Muscle of arm (tissue), 14 donors: ENCODE measurements at places on chromosomes 13 and 19.
A peak's percentile ranks its signal among the peaks of the same experiment; 100 is the strongest.

GRCh38 chr19:5814123-5814851, 9.4 kb downstream of the NRTN start:
- DNase-seq, result no peak

DNA sequence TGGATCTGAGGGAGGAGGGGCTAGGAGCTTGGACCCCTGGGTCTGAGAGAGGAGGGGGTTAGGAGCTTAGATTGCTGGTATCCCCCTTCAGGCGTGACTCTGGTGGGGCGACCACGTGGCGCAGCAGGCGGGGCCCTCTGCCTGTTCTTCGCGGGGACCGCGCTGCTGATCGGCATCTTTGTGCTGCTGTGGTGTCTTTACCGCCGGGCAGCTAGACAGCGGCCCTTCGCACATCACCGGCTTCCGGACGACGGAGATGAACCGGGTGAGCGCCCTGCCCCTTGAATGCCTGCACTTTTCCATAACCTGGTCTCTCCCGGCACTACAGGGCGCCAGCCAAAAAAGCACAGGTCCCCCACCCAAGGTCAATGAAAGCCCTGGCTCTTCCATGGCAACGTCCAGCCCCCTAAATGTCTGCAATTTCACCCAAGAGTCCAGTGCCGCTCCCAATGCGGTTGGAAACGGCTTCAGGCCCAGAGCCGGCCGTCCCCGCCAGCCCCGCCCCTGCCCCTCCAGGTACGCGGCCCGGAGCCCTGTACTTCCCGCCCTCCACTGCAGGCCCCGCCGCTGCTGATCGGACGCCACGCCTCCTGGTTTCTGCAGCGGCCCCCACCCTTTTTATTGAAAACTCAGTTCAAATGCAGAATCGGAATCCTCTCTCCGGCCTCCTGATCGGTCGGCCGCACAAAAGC, 2.8 kb downstream of the GFY start:
- DNase-seq, result no peak

GRCh38 chr19:44582581-44583265, 30.6 kb upstream of the IGSF23 start:
- DNase-seq, result no peak

DNA sequence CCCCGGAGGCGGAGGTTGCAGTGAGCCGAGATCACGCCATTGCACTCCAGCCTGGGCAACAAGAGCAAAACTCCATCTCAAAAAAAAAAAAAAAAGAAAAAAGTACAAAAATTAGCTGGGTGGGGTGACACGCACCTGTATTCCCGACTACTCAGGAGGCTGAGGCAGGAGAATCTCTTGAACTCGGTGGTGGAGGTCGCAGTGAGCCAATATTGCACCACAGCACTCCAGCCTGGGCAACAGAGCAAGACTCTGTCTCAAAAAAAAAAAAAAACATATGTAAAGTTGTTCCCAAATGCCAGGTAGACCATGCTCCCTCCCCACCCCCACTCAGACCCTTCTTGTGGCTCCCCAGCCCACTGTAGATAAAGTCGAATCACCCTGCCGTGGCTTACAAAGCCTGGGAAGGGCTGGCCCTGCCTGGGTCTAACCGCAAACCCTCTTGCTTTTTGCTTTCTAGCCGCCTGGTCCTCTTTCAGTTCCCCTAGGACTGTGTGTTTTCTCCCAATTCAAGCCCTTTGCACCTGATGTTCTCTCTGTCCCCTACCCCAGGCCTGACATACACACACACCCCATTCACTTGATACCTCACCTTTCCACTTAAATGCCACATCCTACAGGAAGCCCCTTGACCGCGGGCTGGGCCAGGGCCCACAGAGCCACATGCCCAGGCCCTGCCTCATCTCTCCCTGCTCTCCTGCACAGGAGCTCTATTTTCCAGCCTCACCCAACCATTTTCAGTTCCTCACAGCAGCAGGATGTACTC, 34.4 kb downstream of the MAP4K1 start:
- DNase-seq, result no peak

GRCh38 chr13:40259899-40260298, 406.5 kb downstream of the FOXO1 start:
- DNase-seq, result no peak

DNA sequence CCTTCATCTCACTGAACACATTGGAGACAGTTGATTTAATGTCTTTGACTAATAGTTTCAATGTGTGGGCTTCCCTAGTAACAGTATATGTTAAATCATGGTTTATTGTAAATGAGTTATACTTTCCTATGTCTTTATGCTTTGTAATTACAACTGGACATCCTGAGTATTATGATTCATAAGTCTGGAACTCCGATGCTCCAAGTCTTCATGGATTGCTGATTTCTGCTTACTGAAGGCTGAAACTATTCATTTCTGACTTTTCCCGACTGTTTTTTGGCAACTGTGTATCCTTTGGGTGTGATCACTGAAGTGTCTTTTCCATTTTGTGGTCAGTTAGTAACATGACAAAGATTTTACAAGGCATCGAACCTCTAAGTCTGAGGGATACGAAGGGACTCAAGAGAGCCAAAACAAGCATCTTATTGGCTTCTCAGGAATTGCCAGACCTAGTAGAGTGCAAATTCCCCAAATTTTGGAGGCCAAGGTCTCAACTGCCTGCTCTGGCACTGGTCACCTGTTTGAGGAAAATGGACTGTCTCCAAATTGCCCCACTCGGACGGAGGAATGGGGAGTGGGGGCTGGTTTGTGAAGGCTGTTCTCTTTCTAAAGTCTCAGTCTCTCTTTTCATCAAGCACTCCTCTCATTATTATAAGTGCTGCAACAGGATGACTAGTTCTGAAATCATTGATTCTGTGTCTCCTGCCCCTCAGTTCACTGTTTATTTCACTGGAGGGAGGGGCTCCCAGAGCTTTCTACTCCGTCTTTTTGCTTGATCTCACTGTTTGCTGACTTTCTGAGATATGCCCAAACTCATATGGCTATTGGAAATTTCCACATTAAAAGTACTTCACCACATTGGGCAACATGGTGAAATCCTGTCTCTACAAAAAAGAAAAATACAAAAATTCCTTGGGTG, 20.2 kb upstream of the CD70 start:
- peak; percentile 90 for DNase-seq

- no peak for DNase-seq
Observed at GRCh38 chr13:110382229-110382628, 75.1 kb downstream of the COL4A2 start.

DNA sequence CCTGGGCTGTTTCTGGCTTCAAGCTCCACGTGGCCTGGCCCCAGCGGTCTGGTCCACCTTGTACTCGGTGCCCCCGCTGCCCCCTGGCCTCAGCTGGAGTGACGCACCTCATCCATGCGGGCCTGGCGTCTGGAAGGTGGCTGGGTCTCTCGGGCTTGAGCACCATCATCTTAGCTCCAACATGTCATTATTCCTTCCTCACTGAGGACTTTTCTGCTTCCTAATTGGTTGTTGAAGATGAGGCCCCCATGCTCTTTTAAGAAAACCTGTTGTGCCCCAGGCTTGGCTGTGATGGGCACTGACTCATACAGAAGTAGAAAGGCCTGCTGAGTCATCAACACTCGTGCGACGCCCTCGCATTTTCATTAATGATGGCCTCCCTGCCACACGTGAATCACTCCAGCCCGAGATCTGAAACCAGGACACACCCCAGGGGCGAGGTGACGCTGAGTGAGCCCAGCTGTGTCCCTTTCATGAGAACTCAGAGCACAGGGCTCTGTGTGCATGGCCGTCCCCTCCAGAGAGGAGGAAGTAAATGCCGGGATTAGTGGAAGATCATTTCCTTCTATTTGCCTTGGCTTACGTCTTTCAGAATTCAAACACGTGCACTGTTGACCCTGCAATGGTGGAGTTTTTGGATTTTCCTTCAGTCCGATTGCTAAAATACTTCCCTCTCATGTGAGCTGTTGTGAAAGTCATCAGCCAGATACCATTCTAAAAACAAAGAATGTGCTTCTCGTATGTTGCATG, 14.0 kb upstream of the GJA3 start:
- DNase-seq, result no peak

GRCh38 chr19:17829855-17830566, 8.7 kb upstream of the INSL3 start:
- no peak for DNase-seq

GRCh38 chr13:106349080-106349931, 186.2 kb downstream of the EFNB2 start:
- no peak for DNase-seq

- DNase-seq, result no peak
Observed at GRCh38 chr19:31352296-31352781, 3.1 kb upstream of the TSHZ3 start.

GRCh38 chr19:56333506-56333905, 18.9 kb upstream of the ZSCAN5A start:
- DNase-seq, result no peak

DNA sequence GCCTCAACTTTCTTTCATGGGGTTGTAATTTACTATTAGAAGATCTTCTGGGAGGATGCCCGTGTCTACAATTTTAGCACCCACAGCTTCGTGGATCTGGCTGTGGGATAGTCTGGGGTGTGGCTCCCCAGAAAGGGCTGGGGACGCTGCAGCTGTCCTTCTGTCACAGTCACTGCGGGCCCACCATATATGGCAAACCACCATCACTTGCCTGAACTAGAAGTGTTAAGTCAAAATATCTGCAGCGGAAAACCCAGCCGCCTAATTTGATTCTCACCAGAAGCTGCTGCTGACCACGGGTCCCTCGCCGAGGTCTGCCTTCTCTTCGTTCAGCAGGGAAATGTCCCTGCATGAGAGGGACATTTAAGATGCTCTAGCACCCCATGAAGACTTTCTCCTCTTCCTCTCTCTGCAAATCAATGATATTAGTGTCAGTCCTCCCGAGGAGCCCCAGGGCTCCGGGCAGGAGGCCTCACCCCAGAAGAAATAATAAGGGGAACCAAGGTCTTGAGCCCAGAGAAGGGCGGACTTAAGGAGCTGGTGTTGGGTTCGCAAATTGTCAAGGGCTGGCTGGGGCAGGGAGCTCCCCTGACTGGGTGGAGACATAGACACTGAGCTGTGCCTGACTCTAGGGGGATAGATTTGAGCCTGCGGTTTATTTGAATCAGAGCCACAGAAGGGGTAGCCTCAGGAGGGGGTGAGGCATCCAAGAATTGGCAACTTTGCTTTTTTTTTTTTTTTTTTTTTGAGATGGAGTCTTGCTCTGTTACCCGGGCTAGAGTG, 3.0 kb upstream of the MATK start:
- DNase-seq, result no peak

DNA sequence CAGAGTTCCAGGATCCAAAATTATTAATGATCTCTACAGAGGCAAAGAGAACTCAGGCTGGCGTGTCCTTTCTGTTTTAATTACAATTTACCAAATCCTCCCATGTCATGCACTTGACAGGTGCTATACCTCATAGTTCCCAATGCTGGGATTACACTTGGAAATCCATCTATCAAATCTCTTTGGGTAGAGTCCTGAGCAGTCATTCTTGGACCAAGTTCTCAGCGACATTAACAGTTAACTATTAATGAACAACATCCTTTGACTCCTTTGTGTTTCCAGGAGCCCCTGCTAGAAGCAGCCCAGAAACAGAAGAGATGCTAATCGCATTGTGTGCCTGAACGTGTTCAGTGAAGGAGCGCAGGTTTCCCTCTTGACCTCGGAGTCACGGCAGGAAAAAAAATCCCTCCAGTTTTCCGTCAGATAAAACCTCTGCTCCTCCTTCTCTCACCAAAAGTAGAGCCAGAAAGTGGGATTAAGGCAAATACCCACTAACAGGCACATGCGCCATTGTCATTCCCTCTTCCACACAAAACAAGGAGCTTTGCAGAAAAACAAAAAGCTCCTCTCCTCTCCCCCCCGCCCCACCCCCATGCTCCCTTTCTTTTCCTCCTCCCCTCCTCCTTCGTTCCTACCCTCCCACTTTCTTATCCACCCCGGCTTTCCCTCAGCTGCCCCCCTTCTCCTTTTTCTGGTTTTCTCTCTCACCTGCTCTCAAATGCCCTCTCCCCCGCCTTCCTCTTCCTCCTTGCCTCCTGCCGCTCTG, 224.7 kb downstream of the ZIC5 start:
- no peak for DNase-seq

DNA sequence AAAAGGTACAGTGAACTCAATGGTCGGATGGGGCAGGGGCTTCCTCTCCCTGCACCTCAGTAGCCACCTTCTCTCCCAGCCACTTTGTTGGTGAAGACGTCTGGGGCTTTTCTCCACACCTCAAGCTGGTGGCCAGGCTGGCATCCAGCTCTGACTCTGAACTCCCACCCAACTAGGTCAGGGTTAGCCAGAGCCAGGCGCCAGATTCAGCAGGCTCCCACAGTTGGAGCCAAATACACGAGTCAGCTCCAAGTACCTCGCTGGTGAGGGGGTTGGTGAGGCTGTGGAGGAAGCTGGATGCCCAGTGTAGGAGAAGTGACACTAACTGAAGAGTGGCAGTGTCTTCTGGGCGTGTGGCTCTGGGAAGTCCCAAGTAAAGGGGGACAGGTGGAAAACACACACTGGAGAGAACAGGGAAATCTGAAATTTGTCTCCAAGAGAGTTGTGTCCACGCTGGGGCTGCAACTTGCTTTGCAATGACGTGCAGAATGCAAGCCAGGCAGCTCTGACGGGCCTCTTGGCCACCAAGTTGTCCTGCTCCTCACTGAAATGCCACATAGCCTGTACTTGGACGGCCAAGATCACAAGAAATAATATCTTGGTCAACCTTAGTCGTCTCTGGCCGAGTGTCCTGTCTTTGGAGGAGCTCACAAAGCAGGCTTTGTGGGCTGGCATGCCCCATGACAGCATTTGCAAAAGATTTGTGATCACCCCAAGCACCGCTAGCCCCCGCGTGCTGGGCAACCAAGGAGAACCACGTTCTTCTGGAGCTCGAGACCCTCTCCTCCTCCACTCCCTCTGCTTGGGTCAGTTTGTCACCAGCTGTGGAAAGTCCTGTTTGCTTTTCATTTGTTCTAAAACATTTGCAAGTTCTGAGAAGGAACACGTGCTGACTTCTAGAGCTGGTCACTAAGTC, 18.1 kb downstream of the SLC7A1 start:
- DNase-seq, result no peak

GRCh38 chr13:112990783-112991182, 21.8 kb downstream of the MCF2L start:
- no peak for DNase-seq

DNA sequence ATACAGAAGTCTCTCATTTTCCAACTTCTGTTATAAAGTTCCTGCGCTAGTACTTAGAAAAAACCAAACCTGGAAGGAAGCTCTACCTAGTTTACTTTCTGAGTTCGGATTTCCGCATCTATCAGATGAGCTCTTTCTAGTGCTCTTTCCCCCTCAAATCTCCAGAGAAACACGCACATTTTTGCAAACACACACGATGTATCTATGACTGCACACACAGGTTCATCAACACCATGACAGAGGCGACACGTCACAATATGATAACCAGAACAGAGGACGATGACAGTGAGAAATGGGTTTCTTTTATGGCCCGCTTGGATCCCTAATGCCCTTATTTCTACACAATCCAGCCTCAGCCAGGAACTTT, 629 bp upstream of the LRRC63 start:
- DNase-seq, result peak; percentile 12
